ENCODE measurements at places on chromosomes 11 and 22. TPM values are rescaled to one million over a fixed set of nuclear protein-coding genes. Genes with fewer than 3 reads are reported as not detected.

The EFCAB6 gene
- 1.3 TPM for total RNA-seq

- DNase-seq, result no peak
These were observed 31.6 kb upstream of the HMOX1 start for GRCh38 chr22:35349368-35349703.

DNA sequence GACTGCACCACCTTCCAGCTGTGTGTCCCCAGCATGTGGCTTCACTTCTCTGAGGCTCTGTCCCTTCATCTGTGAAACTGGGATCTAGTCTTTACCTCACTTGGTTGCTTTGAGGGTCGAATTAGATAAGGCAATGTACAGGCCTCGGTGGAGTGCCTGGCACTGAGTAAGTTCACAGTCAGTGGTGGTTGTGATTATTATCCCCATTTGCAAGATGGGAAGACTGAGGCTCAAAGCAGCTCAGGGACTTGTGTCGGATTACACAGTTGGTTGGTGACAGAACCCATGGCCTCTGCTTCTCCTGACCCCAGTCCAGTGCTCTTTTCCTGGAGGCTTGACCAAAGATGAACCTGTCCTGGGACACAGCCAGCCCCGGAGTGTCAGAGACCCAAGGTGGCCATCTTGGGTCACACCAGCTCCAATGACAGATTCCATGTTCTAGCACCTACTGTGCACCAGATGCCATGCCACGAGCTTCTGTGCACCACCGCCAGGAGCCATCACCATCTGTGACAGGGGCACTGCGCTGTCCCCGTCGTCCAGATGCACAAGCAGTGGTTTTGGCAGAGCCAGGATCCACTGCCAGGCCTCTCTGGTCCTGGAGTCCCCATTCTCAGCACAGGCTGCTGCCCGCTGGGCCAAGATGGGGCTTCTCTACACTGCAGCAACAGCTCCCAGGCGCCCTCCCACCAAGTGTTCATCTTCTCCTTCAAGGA, 60.5 kb downstream of the IGLL1 start:
- DNase-seq, result no peak

GRCh38 chr11:124219126-124219525, 21.8 kb upstream of the OR8G1 start:
- no peak for DNase-seq

DNA sequence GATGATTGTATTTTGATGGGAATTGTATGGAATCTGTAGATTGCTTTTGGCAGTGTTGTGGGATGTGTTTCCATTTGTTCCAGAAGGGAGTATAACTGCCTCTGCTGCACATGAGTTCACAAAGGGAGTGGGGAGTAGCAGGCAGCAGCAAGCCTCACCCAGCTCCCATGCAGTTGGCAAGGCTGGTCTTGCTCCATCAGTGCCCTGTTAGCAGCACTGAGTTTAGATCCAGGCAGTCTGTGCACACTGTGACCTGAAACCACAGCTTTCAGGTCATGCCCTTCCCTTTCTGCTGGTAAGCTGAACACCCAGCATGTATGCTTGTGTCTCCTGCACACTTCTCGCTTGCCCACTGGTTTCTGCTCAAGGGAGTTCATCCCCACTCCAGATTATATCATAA, 3.7 kb upstream of the NUCB2 start:
- DNase-seq, result no peak

- no peak for DNase-seq
These were observed 25.0 kb upstream of the PRSS23 start for GRCh38 chr11:86775361-86775760.

- no peak for DNase-seq
These were observed 25.8 kb downstream of the PPME1 start for GRCh38 chr11:74196781-74197486.

DNA sequence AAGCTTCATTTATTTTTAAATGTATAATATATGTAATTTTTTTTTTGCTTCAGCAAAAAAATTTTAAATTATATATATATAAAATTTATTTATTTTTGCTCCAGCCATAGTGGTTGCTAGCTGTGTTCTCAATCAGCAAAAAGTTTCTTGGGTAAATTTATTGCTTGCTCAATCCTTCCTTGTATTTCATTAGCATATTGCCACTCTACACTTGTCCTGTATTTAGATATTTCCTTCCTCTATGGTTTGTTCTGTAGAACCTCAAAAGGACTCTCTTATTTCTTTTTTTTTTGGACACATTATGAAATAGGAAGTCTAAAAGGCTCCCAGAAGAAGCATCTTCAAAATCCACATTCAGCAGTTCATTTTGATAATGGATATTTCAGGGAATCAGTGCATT, 2.3 kb downstream of the PTPRJ start:
- DNase-seq, result no peak

The CDON gene
- 4.4 TPM for total RNA-seq

- DNase-seq, result no peak
These were observed 46.4 kb upstream of the MUC15 start for GRCh38 chr11:26618441-26618840.

The C22orf15 gene
- not detected for total RNA-seq

- DNase-seq, result no peak
These were observed 4.6 kb upstream of the KCNJ5 start for GRCh38 chr11:128886406-128887124.

The TMEM86A gene
- total RNA-seq, result 2.6 TPM

DNA sequence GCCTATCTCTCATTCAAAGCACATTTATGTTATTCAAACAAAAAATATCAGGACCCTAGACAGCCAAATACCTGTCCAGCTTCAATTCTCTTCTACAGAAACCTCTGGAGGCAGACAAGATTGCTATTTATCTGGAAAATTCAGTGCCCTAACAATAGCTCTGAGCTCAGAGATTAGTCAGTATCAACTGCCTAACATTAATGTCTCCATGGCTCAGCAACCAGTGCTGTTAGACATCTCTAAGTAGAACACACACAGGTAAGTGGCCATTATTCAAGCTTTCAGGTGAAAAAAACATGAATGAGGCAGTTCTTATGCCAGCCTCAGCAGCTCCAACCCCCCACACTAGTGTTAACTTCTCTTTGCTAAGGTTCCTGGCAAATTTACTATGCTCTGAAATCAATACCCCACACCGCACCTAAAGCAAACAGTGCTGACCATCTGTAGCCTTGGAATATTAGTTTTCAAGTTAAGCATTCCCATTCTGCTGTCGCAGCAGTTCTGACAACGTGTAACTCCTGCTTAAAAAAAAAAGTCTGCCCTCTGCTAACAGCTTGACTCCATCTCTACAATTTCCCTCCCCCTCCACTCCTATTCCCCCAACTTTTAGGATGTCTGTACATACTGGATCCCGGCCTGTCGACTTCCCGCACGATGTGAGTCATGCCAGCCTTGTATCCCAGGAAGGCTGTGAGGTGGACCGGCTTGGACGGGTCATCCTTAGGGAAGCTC, 1.5 kb downstream of the RPL3 start:
- no peak for DNase-seq

The MYBPC3 gene
- 1,860 TPM for total RNA-seq

The HTR3B gene
- not detected for total RNA-seq

The LRRN4CL gene
- total RNA-seq, result 2.9 TPM

GRCh38 chr11:27309046-27309445, 54.0 kb downstream of the CCDC34 start:
- no peak for DNase-seq

The ZBED4 gene
- 6.2 TPM for total RNA-seq

DNA sequence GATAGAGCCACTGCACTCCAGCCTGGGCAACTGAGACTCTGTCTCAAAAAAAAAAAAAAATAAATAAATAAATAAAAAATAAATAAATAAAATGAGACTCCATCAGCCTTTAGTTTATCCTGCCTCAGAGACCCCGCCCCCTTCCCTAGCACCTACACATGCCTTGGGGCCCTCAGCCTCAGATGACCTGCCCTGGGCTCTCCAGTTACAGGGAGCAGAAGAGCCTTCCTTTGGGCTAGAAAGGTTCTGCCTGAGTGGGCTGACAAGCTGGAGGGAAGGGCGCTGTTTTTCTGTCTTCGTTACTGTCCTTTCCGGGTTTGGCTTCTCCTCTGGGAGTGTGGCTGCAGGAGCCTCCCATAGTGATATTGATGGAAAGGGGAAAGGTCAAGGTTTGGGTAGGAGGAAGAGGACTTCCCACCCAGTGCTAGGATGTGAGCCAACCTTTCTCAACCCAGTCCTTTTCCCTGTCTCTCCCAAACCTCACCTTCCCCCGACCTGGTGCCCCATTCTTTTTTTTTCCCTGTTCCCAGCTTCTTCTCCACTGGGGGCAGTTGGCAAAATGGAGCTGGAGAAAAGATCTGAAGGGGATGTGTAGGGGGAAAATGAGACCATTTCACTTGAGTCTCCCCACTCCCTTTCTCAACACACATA, 1.5 kb upstream of the SF3B2 start:
- DNase-seq, result no peak

DNA sequence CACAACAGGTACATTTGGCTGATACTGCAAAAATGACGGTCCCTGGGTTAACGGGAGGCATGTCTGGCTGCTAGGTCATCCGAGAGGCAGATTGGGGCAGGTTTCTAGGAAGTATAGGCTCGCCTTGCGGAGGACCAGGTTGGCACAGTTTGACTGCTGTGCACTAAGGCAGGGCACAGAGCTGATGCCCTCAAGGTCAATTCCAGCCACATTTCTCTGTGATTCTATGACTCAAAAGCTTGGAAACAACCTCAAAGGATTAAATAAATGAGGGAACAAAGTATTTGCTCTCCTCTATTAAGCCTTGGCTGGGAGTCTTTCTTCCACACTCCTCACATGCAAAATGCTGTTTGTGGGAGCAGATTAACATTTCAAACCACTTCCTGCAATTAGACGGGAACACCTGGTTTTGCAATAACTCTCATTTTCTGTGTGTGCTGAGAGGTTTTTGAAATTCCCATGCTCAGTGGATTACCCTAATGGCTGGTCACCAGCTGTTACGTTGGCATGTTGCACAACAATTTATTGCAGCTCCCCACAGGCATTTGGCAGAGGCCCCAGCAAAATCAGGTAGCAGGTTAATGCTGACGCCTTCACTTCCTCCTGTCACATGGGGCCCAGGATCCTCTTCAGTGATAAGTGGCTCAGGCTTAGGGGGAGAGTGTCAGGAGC, 61.0 kb upstream of the PLET1 start:
- DNase-seq, result peak; percentile 89

- no peak for DNase-seq
These were observed 79.7 kb downstream of the ARHGAP42 start for GRCh38 chr11:100766764-100767163.
